Endothelial cell (in vitro differentiated cells): ENCODE measurements at places on chromosomes 11 and 22.

GRCh38 chr11:70555078-70555477, 156.7 kb downstream of the CTTN start:
- peaks cover 3% of the 10 kb centered on the region for H3K27me3 ChIP-seq
- H3K36me3 ChIP-seq: no peaks in the 10 kb centered on the region
- H3K4me1 ChIP-seq: no peaks in the 10 kb centered on the region
- no peak overlapping the region for H3K4me3 ChIP-seq
- no peak for DNase-seq

GRCh38 chr11:93131709-93132108, 66.1 kb downstream of the SLC36A4 start:
- no peak overlapping the region for H3K4me3 ChIP-seq
- H3K4me1 ChIP-seq: no peaks in the 10 kb centered on the region
- H3K27ac ChIP-seq: no peak overlapping the region

DNA sequence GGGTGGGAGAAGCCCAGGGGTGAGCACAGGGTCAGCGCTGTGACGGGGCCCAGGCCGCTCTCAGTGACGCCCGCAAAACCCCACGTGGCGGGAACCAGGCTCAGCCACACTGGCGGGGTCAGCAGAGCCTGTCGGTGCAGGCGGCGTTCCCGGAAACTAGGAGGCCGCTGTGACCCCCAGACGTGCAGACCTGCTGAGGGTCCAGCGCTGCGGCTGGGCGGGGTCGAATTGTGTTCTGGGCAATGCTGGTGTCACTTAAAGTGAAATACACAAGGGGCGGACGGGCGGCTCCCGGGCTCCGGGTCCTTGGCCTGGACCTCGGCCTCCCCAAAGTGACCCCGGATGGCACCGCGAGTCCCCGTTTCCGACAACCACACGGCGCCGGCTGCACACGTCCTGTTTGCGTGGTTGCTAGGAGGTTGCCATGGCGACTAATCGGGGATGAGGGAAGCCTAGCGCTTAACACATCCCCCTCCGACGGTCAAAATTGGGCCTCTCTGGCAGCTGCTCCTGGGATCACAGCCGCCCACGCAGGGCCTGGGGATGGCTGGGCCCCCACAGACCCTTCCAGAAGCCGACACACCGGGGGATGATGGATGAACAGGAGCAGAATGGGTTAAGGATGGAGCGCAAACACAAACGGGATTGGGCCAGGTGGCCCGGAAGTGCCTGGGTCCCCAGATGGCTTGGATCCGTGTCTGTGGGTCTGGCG, 81.7 kb upstream of the PRR5 start:
- peak overlapping the region; percentile 96 for H3K27ac ChIP-seq
- peak; percentile 85 for DNase-seq
- no peaks in the 10 kb centered on the region for H3K27me3 ChIP-seq
- peaks cover 3% of the 10 kb centered on the region for H3K4me1 ChIP-seq
- H3K36me3 ChIP-seq: peaks cover 3% of the 10 kb centered on the region

GRCh38 chr11:130394615-130395014, 33.8 kb downstream of the ADAMTS8 start:
- no peak overlapping the region for H3K4me3 ChIP-seq
- H3K4me1 ChIP-seq: no peaks in the 10 kb centered on the region
- H3K36me3 ChIP-seq: no peaks in the 10 kb centered on the region

GRCh38 chr11:31995032-31995431, 95.8 kb upstream of the RCN1 start:
- no peaks in the 10 kb centered on the region for H3K36me3 ChIP-seq
- no peak for DNase-seq
- H3K27ac ChIP-seq: no peak overlapping the region

GRCh38 chr11:45918331-45918941, 759 bp upstream of the PEX16 start:
- H3K27ac ChIP-seq: peak overlapping the region; percentile 92
- H3K4me1 ChIP-seq: peaks cover 22% of the 10 kb centered on the region
- H3K4me3 ChIP-seq: peak overlapping the region; percentile 95
- no peaks in the 10 kb centered on the region for H3K36me3 ChIP-seq
- DNase-seq: peak; percentile 78
- peaks cover 29% of the 10 kb centered on the region for H3K27me3 ChIP-seq
